Mammary epithelial cell (primary cell): ENCODE measurements at places on chromosomes 4 and X. TPM values are rescaled to one million over a fixed set of nuclear protein-coding genes. Genes with fewer than 3 reads are reported as not detected.

- DNase-seq, result peak; percentile 37
Measured at GRCh38 chrX:56833626-56834025, 104.6 kb downstream of the NBDY start.

Gene FAM47E
- polyA plus RNA-seq, result 0.23 TPM

DNA sequence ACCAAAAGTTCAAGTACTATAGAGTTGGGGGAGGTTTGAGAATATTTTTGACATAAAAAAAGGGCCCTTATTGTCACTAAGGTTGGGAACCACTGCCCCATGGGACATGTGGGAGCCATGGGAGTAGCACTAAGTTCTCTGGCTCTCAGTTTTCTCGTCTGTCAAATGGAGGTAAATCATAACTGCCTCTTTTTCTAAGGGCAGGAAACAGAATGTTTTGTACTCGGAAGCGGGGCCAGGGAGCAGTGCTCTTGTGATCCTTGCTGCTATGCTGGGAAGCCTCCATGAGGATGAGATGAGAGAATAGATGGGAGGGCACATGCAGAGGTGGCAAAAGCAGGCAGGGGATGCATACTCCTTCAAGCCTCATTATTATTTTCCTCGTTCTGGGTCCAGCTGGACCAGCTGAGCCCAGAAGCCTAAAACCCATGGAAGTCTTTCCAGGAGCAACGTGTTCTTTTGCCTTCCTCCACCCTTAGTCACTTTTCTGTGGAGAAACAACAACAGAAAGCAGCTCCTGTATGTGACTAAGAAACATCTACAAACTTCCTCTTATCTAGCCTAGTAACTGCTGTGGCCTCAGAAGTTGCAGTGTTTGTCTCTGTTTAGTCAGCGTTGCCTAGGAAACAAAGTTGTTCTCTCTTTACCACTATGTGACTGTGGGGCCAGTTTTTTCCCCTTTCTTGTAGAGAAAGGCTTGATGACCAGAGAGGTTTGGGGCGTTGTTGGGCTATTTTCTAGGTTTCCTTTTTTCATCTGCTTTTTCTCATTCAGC, 64.8 kb downstream of the TSC22D3 start:
- DNase-seq, result peak; percentile 88

Gene GJB1
- not detected for polyA plus RNA-seq

- no peak for DNase-seq
Measured at GRCh38 chr4:58119298-58119697, 1009.1 kb upstream of the IGFBP7 start.
